ENCODE measurements at places on chromosomes 11 and 22.
A peak's percentile ranks its signal among the peaks of the same experiment; 100 is the strongest.

DNA sequence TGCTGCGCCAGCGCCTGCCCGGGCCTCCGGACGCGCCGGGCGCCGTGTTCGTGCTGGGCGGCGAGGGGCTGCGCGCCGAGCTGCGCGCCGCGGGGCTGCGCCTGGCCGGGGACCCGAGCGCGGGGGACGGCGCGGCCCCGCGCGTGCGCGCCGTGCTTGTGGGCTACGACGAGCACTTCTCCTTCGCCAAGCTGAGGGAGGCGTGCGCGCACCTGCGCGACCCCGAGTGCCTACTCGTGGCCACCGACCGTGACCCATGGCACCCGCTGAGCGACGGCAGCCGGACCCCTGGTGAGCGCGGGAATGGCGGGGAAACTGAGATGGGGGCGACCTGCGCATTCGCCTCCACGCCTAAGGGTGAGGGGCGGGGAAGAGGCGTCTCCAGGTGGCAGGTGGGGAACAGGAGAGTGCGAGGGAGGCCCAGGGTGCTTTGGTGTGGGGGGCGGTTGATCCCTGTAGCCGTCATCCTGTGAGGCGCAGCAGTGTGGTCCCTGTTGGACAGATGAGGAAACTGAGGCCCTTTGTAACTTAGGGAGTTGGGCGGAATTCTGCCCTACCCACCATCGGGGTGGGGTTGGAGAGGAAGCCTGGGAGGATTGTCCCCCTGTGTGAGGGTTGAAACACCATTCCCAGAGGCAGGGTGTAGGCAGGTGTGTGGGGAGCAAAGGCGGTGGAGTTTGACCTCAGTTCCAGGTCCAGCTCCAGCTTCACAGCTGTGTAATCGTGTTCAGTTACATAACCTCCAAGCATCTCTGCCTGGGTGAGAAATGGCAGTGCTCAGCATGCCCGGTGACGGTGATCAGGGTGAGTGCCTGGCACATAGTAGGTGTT, 758 bp downstream of the PDXP start:
- H3K4me1 ChIP-seq, result peaks cover 3% of the 10 kb centered on the region
- no peak overlapping the region for H3K27ac ChIP-seq
- peak overlapping the region; percentile 49 for H3K4me3 ChIP-seq
- H3K27me3 ChIP-seq, result no peaks in the 10 kb centered on the region

DNA sequence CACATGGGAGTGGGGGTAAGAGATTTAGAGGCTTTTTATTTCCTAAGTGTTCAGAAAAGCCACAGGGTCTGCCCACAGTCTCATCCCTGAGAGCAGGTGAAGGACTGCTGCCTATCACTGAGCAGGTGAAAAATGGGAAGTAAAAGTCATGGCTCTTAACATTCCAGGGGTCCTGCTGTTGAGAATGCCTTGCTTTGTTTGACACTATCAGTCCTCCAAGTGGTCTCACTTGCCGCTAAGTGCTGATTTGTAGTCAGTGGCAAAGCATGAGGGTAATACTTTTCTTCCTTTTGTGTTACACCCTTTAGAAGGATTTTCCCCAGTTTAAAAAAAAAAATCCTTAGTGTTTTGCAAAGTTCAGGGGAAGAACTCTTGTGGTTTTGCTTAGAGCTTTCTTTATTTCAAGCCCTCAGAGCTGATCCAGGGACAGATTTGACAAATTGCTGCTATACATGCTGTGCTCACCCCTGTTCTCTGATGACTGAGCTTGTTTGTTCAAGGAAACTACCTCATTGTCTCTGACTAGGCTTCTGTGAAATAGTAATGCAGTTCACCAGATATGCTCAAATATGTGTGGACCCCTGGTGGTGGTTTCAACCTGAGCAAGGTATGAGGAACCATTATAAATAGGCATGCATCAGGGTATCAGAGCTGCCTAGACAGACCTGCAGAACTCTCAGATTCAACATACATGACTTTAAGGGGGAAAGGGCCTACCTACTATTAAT, 141.0 kb downstream of the ARHGAP42 start:
- no peaks in the 10 kb centered on the region for H3K4me1 ChIP-seq
- H3K4me3 ChIP-seq, result no peak overlapping the region
- no peak overlapping the region for H3K27ac ChIP-seq
- H3K27me3 ChIP-seq, result no peaks in the 10 kb centered on the region
- no peaks in the 10 kb centered on the region for H3K36me3 ChIP-seq

- H3K4me3 ChIP-seq, result no peak overlapping the region
- no peaks in the 10 kb centered on the region for H3K36me3 ChIP-seq
- no peaks in the 10 kb centered on the region for H3K27me3 ChIP-seq
- H3K27ac ChIP-seq, result no peak overlapping the region
Observed at GRCh38 chr11:115279813-115280761, 224.1 kb downstream of the CADM1 start.

- peaks cover 24% of the 10 kb centered on the region for H3K4me1 ChIP-seq
- no peak overlapping the region for H3K4me3 ChIP-seq
- no peak for DNase-seq
- H3K27me3 ChIP-seq, result no peaks in the 10 kb centered on the region
Observed at GRCh38 chr11:67366961-67367760, 6.2 kb downstream of the CLCF1 start.

GRCh38 chr11:3880724-3881123, 25.3 kb downstream of the STIM1 start:
- DNase-seq, result no peak
- no peak overlapping the region for H3K27ac ChIP-seq
- H3K27me3 ChIP-seq, result no peaks in the 10 kb centered on the region
- no peak overlapping the region for H3K4me3 ChIP-seq
- H3K4me1 ChIP-seq, result no peaks in the 10 kb centered on the region

DNA sequence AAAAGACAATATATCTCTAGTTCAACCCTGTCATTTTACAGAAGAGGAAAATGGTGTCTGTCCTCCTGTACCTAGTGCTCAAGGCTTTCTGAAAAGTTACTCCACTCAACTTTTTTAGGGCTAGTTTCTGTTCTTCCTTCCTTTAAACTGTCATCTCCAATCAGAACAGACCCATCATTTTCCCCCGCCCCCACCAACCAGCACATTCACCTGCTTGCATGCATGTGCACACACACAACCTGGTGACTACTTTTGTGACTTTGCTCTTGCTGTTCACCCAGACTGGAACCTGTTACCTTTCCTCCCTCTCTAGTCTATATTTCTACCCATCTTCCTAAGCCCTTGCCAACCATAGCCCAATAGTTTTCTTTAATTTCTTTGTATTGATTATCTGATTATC, 5.6 kb downstream of the FBXO7 start:
- no peak overlapping the region for H3K27ac ChIP-seq
- no peak overlapping the region for H3K4me3 ChIP-seq
- no peak for DNase-seq
- no peaks in the 10 kb centered on the region for H3K27me3 ChIP-seq

DNA sequence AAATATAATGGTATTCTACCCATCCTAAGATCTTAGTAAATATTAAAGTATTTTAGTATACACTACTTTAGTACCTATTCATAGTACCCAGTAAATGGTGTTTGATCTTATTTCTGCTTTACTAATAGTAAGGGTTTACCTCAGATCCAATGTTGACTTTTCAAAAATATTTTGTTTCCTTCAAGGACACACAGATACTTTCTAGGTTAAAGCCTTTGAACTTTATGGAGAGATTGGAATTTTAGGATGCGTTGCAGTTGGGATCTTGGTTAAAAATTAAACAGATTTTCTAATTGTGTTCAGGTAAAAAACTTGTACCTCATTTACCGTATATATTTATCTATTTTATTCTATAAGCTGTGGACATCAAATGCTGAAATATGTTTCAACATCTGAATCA, 73.3 kb downstream of the CYP2R1 start:
- H3K4me1 ChIP-seq, result no peaks in the 10 kb centered on the region
- no peak for DNase-seq
- no peaks in the 10 kb centered on the region for H3K36me3 ChIP-seq
- no peak overlapping the region for H3K4me3 ChIP-seq
- no peak overlapping the region for H3K27ac ChIP-seq

- H3K4me1 ChIP-seq, result no peaks in the 10 kb centered on the region
- H3K36me3 ChIP-seq, result no peaks in the 10 kb centered on the region
- H3K27me3 ChIP-seq, result no peaks in the 10 kb centered on the region
- H3K4me3 ChIP-seq, result peak overlapping the region; percentile 77
- peak; percentile 35 for DNase-seq
- H3K27ac ChIP-seq, result peak overlapping the region; percentile 77
Observed at GRCh38 chr11:113773092-113773415, 438 bp downstream of the ZW10 start.

DNA sequence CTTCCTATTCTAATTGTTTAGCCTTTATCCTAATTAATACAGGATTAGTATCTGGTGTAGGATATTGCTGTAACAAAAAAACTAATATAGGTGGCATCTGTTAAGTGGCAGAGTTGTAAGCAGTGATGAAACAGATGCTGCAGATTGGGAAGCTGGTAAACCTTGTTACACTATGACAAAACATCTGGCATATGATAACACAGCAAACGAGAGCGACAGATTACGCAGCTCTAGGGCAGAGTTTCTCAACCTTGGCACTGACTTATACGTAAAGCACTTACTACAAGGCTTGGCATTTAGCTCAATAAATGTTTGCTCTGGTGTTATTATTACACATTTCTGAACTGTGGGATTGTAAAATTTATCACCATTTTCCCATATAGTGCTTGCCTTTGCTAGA, 137.0 kb downstream of the ATG16L2 start:
- no peaks in the 10 kb centered on the region for H3K27me3 ChIP-seq
- H3K4me3 ChIP-seq, result no peak overlapping the region
- H3K36me3 ChIP-seq, result no peaks in the 10 kb centered on the region
- H3K4me1 ChIP-seq, result no peaks in the 10 kb centered on the region

DNA sequence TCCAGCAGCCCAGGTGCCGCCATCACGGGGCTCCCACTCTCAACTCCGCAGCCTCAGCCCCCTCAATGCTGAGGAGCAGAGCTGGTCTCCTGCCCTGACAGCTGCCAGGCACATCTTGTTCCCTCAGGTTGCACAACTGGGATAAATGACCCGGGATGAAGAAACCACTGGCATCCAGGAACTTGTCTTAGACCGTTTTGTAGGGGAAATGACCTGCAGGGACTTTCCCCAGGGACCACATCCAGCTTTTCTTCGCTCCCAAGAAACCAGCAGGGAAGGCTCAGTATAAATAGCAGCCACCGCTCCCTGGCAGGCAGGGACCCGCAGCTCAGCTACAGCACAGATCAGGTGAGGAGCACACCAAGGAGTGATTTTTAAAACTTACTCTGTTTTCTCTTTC, at the start of gene SAA1:
Gene SAA1 (plus strand): TSS at position 316 of the 400 bp plus-strand sequence. CDS start 624 bp downstream, outside the sequence.
- peak; percentile 34 for DNase-seq
- H3K4me3 ChIP-seq, result no peak within 1 kb of the TSS
- H3K27me3 ChIP-seq, result no peaks in the 10 kb centered on the region
- H3K36me3 ChIP-seq, result no peaks in the 10 kb centered on the region
- H3K4me1 ChIP-seq, result no peaks in the 10 kb centered on the region

- H3K36me3 ChIP-seq, result no peaks in the 10 kb centered on the region
- H3K27ac ChIP-seq, result no peak overlapping the region
- no peaks in the 10 kb centered on the region for H3K27me3 ChIP-seq
- no peak overlapping the region for H3K4me3 ChIP-seq
- DNase-seq, result no peak
Observed at GRCh38 chr11:75716659-75717058, 979 bp upstream of the MOGAT2 start.

DNA sequence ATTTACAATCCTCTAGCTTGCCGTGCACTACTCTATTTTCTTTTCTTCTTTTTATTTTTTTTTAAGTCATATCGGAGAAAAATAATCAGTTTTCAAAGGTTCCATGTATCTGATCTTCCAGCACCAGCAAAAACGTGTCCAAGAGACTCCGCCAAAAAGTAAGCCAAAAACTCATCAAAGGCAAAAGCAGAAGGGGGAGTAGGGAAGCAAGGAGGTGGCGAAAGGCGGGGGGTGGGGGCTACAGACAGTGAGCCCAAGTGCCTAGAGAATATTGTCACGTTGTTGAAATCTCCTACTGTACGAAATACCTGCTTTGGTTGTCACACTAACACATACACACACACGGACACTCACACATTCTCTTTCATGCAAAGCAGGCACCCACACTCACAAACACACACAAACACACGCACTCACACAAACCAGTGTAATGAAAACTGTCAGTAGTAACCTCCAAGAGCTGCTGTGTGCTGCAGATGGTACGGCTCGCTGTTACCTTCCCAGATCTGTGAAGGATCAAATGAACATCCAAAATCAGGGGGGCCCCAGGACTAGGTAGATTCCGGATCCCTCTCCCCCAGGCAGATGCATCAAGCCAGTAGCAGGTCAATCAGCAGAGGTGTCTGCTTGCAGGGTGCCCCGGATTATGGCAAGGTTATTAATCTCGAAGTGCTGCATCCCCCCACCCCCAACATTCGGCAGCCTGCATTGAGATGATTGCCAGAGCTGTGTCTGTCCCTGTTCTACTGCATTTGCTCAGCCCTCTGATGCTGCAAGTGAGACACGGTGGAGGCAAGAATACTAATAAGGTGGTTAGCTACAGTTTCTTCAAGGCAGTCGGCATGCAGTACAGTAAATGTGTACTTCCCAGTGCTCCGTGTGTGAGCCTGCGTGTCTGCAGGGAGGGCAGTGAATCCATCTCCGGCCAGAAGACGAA, at the start of gene LRRC4C:
Gene LRRC4C (minus strand): TSS at position 188 of the 937 bp plus-strand sequence.
- no peak within 1 kb of the TSS for H3K27ac ChIP-seq
- no peaks in the 10 kb centered on the region for H3K36me3 ChIP-seq
- no peak within 1 kb of the TSS for H3K4me3 ChIP-seq
- no peaks in the 10 kb centered on the region for H3K4me1 ChIP-seq
